Stimulated activated CD4-positive, alpha-beta T cell treated with anti-CD3 and anti-CD28 coated beads, Interleukin-2, amount 100 ng/mL, for 48 hours (primary cell): ENCODE measurements at places on chromosomes 4 and X.

- DNase-seq, result no peak
Measured at GRCh38 chr4:45831692-45832091, 292.2 kb downstream of the GABRG1 start.

- peak; percentile 22 for DNase-seq
Measured at GRCh38 chr4:22897520-22898108, 204.9 kb downstream of the GBA3 start.

DNA sequence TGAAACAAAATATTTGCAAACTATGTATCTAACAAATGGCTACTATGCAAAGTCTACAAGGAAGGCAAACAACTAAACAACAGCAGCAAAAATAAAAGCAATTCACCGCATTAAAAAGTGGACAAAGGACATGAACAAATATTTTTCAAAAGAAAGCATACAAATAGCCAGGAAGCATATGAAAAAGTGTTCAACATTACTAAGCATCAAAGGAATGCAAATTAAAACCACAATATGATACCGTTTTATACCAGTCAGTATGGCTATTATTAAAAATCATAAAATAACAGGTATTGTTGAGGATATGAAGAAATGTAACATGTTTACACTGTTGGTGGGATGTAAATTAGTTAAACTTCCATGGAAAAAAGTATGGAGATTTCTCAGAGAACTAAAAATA, 1106.7 kb downstream of the PDHA2 start:
- no peak for DNase-seq

DNA sequence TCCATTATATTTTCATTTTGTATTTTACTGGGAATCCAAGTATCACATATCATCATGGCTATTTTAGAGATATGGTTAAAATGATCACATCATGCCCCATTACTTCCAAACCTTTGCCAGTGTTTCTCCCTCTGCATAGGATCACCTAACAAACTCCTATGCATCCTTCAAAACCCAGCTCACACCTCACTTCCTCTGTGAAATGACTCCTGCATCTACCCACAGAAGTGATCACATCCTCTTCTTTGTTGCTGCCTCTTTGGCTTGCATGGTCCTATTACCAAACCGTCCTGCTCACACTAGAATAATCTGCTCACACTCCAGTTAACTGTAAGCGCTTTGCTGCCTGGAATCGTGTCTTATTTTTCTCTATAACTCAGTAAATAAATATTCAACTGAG, 74.7 kb upstream of the C4orf50 start:
- DNase-seq, result no peak

GRCh38 chr4:41369680-41370079, 113.0 kb downstream of the UCHL1 start:
- no peak for DNase-seq

DNA sequence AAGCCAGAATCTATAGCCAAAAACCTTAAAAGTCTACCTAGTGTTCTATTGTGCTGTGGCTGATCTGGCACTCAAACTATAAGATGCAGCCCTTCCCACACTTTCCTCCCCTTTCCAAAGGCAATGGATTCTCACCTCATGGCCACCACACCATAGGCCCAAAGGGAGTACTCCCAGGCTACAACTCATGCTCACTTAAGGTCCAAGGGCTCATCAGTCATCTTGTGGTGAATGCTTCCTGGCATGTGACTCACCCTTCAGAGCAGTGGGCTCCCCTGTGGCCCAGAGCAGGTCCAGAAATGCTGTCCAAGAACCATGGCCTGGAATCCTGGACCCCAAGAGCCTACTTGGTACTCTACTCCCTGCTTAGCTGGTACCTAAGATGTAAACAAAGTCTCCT, 181.0 kb downstream of the CHRDL1 start:
- DNase-seq, result no peak

DNA sequence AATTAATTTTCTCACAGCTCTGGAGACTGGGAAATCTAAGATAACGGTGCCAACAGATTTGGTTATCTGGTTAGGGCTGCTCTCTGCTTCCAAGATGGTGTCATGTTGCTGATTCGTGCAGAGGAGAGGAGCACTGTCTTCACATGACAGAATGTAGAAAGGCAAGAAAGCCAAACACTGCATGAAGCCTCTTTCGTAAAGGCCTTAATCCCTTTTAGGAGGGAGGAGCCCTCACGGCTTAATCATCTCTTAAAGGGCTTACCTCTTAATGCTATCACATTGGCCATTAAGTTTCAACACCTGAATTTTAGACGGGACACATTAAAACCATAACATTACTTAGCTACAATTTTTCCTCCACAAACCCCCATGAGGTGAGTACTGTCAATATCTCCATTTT, 174.1 kb downstream of the COX18 start:
- DNase-seq, result no peak

DNA sequence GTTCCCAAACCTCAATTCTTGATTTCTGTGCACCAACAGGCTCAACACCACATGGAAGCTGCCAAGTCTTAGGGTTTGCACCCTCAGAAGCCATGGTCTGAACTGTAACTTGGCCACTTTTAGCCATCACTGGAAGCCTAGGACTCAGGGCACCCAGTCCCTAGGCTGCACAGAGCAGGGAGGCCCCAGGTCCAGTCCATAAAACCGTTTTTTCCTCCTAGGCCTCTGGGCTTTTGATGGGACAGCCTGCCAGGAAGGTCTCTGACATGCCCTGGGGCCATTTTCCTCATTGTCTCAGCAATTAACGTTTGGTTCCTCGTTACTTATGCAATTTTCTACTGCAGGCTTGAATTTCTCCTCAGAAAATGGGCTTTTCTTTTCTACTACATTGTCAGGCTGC, 1259.6 kb downstream of the RAPGEF2 start:
- no peak for DNase-seq

DNA sequence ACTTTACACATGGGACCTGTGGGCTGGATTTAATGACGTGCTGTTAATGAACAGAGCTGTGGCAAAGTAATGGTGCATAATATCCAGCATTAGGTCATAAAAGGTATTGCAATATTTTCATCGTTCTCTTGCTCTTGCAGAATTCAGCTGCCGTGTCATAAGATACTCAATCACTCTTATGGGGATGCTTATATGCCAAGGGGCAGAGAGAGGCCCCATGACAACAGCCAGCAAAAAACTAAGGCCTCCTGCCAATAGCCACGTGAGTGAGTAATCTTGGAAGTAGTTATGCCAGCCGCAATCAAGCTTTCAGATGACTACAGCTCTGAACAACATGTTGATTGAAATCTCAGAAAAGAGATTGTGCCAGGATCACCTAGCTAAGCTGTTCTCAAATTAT, 616.9 kb downstream of the FSTL5 start:
- DNase-seq, result no peak

GRCh38 chr4:102809190-102809589, 18.2 kb downstream of the UBE2D3 start:
- no peak for DNase-seq

- DNase-seq, result no peak
Measured at GRCh38 chr4:37864786-37865185, 26.1 kb upstream of the TBC1D1 start.

GRCh38 chrX:127571834-127572233, 480.4 kb downstream of the ACTRT1 start:
- DNase-seq, result no peak

GRCh38 chrX:101462892-101463291, 22.4 kb upstream of the ARMCX4 start:
- no peak for DNase-seq

DNA sequence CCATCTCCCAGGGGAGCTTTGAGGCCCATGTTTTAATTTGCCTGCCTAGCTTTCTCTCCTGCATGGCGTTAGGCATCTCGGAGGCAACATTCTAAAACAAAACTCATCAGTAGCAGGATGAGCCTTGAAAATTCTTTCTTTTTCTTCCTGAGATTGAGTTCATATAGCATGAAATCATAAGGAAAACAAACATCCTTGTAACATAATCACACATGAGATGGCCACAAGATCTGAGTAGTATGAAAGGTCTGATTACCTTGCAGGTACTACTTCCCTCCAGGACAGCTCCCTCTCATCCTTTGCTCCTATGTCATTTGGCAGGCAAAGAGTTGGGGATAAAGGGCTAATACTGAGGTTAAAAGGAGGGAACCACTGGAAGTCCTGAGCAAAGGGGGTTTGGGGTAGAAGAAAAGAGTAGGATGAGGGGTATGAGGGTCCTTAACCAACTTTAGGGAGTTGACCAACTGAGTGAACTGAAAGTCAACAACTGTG, 37.5 kb upstream of the CXCL8 start:
- DNase-seq, result no peak

DNA sequence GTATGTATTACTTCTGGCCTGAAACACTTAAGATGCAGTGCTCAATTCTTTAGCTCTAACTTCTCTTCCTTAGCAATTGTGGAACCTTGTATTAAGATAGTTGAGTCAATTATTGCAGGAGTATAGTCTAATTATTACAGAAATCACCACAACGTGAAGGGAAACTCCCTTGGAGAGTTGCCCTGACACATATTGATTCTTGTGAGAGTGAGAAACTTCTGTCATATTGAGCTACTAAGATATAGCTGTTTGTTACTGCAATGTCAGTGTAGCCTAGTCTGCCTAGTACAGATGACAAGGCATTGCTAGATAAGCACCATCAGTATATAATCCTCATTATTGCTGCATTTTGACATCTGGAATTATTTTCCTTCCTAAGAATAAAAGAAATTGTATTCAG, 82.7 kb upstream of the TEX13C start:
- DNase-seq, result no peak

GRCh38 chrX:110745288-110745687, 50.3 kb downstream of the CHRDL1 start:
- no peak for DNase-seq

DNA sequence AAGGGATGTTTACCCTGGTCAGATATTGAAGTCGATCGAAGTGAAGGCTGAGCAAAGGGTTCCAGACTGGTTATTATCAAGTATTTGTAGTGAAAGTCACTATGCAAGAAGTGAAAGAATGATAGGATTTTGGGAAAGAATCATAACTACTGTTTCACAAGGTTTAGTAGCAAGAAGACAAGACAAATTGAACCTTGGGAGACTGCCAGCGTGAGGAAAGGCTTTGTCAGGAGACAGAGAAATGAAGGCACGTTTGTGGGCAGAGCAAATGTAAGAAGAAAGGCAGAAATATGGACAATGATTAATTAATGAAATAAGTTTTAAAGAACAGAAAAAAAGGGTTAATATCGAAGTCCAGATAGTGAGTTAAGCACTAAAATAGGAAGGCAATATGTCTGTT, 456.8 kb downstream of the TRIML1 start:
- no peak for DNase-seq

DNA sequence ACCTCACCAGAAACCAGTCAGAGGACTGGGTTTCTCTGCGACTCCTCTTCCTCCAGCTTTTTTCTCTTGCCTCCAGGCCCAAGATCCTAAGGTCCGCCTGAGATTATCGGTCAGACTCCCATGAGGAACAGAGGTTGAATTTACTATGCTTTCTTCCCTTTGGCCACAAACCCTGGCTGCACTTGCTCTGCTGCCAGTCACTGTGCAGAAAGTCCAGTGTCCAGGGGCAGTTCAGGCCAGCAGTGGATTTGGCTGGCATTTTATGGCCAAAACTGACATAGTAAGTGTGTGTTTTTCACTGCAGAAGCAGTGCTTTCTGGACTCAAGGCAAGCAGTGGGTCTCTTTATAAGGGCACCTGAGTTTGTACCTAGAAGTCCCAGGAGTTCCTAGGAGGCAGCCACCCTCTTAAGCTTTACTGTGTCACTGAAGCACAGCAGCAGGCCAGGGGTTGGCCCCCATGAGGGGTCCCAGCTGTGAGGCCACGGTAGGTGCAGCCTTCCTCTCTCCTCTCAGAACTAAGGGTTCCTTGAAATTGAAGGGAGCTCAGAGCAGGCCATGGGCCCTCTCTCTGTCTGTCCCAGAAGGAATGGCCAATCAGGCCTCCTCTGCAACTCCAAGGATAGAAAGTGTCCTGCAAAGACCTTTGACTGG, 3.4 kb downstream of the RTL5 start:
- DNase-seq, result no peak

DNA sequence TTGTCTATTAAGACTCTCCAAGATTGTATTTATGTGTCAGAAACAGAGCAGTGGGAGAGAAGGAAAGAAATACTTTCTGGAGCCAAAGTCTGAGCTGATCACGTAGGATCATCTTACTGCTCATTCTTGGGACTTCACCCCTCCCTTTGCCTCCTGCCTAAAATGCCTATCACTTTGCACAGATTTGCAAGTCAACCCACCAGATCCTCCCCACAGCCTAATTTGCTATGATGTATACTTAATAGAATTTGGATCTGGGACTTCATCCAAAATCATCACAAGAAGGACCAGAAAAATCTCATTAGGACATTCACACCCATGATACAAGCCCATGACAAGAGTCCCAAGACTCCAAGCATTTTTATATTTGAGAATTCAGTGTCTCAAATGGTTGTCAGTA, 290.2 kb downstream of the FBXW7 start:
- DNase-seq, result no peak

DNA sequence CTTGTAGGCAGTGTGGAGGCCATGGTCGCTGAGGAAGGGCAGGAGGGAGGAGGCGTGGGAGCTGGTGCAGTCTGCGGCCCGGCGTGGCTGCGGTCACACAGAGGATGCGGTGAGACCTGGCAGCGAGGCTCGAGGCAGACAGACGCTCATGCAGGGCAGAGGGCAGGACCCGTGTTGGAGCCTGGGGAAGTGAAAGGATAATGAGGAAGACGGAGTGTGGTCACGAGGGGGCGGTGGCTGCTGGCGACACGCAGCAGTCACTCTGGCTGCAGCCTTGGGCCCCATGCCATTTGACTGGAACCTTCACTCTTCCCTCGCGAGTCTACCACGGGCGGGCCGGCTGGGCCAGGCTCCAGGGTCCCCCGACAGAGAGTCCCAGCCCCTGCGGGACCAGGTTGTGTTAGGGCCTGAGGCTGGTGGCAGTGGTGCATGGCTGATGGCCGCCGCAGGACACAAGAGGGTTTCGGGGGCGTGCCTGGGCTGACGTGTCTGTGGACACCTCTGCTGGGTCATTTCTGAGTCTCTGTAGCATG, 68.8 kb upstream of the HGFAC start:
- DNase-seq, result no peak

DNA sequence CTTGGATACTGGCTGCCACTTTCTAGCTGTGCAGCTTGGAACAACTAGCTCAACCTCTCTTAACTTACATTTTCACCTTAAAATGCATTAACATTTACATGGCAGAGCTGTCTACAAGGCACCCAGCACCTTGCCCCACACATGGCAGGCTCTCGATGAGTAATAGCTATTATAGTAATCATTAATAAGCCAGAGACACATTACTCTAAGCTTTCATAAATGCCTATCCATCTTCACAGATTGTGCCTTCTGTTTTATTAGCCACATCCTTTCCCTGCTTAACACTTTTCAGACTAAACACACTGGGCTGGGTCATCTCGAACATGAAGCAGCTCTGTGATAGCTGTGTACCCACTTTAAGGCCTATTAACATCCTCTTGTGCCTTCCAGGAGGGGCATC, 83.8 kb upstream of the UCP1 start:
- no peak for DNase-seq
